ENCODE measurements at places on chromosomes 5 and 9.
A peak's percentile ranks its signal among the peaks of the same experiment; 100 is the strongest.

DNA sequence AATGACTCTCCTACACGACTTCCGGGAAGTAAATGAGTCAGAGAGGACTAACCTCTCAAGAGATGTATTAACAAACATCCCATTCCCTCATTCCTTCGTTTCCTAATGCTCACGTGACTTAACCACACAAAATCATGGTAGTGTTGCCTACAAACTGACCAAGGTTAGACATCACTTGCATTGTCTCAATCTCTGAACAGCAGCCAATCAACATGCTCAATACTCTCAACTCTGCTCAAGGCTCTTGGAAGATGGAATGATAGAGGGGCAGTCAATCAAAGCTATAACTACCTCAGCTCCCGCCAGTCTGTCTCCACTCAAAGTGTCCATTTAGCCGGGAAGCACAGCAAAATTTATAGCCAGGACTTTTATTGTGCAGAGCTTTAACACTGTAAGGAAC lies 143.8 kb upstream of the PIK3R1 start:
- no peak for DNase-seq

DNA sequence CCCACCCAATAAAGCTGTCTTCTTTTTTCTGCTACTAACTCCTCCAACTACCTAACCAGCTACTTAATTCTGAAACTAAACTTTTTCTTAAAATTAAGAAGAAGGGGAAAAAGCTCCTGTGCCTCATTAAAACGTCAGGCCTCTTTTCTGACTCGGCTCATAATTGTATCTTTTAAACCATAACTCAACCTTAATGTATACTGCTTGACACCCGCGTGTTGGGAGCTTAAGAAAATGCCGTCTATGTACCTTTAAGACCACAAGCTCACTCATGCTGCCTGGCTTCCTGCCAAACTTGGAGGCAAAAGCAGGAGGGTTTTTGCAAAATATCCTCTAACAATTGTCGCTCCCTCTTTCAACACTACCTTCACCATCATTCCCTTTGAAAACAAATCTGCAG lies 5.0 kb downstream of the EBF1 start:
- DNase-seq = peak; percentile 92

- DNase-seq = no peak
Measured at GRCh38 chr5:58231041-58231440, 228.8 kb downstream of the PLK2 start.

GRCh38 chr5:156241266-156241665 lies 85.7 kb upstream of the SGCD start:
- no peak for DNase-seq

- DNase-seq = peak; percentile 69
Measured at GRCh38 chr5:33936004-33936380, 194 bp upstream of the RXFP3 start.

GRCh38 chr5:86838083-86838482 lies 220.3 kb downstream of the COX7C start:
- DNase-seq = no peak

GRCh38 chr9:137437691-137438590 lies 3.2 kb downstream of the ENTPD8 start:
- no peak for DNase-seq

DNA sequence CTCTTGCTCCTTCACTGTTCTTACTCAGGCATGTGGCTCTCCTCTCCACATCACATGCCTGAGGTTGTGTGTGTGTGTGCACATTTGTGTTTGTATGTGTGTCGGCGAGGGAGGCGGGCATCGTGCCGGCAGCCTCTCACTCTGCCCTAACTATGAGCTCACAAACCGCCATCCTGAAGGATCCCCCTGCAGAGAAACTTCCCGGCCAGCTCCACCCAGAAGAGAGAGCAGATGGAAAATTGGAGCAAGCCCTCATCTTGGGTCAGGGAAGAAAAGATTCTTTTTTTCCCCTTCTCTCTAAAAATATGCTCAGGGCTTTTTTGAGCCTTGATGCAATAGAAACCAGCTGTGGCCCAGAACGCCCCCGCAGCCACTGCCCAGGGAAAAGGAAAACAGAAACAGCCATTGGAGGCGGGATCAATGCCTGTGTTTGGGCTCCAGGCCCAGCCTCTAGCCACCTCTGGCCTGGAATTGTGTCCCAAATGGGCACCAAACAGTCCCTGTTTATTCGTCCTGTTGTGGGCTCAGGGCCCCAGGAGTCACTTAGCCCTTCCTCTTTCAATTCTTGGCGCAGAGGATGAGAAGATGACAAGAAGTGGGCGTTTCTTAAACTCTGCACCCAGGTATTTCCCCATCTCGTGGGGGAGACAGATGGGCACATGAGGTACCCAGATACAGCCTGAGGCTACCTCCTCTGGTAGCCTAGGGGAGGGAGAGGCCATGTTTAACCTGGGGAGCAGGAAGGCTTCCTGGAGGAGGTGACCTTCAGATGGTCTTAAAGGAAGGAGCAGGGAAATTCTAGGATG lies 151.5 kb downstream of the RGS3 start:
- peak; percentile 72 for DNase-seq

GRCh38 chr5:78908173-78909061 lies 76.7 kb downstream of the ARSB start:
- peak; percentile 86 for DNase-seq

- DNase-seq = no peak
Measured at GRCh38 chr9:93960221-93960970, 5.2 kb upstream of the BARX1 start.

DNA sequence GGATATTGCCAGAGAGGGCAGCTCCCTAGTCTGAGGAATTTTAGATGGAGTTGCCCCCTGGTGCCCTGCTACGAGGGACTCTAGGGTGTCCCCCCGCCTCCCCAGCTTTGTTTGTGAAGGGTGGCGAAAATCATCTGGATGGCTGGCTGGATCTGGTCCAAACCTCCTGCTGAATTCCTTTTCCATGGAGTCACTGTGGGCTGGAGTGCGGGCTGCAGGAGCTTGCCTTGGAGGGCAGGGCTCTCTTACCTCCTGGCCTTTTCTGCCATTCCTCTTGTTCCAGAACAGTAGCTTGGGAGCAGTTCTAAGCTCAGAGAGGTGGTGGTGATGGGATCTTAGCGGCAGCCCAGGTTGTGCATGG lies 2.1 kb downstream of the SYNPO start:
- peak; percentile 92 for DNase-seq

- DNase-seq = no peak
Measured at GRCh38 chr5:85428426-85428934, 1043.8 kb upstream of the EDIL3 start.

DNA sequence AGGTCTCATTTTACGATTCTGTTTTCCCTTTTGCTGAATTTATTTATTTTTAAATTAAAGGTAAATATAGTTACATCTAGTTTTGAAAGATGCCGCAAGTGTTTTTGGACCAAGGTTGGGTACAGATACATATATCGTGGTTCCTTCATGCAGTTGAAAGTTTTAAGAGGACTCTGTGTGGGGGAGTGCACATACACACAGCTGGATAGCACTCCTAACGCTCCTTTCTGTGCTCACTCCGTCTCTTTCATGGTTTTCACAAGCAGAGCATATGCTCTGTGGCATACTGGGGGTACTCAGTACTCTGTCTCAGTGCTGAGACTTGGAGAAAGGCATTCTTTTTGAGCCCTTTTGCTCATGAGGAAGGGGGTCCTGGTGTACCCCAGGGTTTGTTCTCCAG lies 307.5 kb downstream of the DOCK8 start:
- no peak for DNase-seq

GRCh38 chr5:138573223-138573622 lies 2.0 kb downstream of the HSPA9 start:
- DNase-seq = no peak

DNA sequence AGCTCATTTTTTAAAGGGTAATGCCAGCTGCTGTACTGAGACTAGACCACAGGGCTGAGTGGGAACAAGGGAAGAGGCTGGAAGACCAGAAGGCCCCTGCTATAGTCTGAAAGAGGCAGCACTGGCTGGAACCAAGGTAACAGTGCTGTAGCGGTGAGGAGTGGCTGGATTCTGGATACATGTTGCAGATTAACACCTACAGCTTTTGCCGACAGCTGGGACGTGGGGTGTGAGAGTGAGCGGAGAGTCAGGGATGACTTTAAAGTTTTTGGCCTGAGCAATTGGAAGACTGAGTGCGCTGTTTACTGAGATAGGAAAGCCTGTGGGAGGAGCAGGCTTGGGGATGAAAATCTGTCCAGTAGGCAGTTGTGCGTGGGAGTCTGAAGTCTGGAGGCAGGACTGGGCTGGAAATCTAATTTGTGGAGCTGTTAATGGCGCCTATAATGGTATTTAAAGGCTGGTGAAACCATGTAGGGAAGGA lies 26.5 kb downstream of the AQP7 start:
- no peak for DNase-seq

DNA sequence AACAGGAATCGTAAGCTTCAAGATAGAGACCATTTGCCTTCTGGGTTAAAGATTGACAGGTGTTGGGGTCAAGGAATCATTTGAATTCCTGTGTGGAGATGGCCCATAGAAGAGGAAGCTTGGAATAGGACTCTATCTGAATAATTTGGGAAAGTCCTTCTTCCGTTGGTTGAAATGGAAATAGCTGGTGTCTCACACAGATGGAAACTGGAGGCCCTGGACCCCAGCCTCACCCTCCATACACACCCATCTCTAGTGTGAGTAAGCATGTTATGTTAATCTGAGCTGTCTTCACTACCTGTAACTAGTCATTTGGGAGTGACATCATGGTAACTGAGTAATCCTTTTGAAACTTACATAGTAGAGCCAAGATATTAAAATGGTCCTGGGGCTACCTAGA lies 184.4 kb downstream of the CD180 start:
- DNase-seq = no peak

Data from tibial artery (tissue), 4 donors.